Midbrain (tissue), 1 donor: ENCODE measurements at places on chromosomes 16 and 17.
A peak's percentile ranks its signal among the peaks of the same experiment; 100 is the strongest.

DNA sequence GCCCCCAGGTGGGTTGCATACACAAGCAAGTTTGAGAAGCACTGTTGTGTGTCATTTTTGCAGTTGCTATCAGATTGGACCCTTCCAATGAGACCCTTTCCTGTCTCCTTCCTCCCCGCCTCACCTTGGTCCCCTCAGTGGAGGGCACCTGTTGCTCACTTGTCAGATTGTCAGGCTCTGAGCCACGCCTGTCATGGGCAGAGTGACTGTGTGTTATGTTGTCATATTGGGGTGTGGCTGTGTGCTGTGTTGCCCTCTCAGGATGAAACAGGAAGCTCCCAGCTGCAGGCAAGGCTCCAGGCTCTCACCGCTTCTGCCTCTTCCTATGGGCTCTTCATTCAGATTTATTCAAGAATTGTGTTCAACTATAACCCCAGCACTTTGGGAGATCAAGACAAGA lies 302.9 kb downstream of the CPPED1 start:
- DNase-seq = no peak

DNA sequence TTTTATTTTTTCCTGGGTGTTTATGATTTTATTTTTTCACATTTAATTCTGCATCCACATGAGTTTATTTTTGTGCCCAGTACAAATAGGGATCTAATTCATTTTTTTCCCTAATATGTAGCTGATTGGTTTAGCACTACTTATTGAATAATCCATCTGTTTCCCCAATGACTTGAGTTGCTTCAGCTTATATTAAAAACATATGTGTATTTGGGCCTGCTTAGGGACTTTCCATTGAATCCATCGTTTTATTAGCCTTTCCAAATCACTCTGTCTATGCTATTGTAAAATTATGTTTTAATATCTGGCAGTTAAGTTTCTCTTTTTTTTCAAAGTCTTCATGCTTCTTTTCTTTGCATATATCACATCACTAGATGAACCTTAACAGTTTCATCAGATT lies 42.2 kb downstream of the WWP2 start:
- no peak for DNase-seq

GRCh38 chr17:80191865-80192661 lies 22.2 kb downstream of the CARD14 start:
- peak; percentile 28 for DNase-seq

DNA sequence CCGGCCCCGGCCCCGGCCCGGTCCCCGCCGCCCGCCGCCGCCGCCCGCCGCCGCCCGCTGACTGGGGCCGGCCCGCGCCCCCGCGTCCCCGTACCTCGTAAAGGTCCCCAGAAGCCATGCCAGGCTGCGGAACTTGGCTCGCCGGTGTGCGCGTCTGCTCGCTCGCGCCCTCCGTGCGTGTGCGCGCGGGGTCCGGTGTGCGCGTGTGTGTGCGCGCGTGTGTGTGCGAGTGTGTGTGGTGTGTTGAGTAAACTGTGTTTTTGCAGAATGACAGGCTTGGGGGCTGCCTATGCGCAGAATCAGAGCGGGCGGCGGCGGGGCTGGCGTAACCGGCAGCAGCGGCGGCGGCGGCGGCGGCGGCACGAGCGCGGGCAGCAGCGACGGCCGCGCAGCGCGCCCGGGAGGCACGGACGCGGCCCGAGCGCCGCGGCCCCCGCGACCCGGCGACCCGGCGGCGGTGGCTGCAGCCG lies 307 bp downstream of the CDYL2 start:
- DNase-seq = peak; percentile 6

DNA sequence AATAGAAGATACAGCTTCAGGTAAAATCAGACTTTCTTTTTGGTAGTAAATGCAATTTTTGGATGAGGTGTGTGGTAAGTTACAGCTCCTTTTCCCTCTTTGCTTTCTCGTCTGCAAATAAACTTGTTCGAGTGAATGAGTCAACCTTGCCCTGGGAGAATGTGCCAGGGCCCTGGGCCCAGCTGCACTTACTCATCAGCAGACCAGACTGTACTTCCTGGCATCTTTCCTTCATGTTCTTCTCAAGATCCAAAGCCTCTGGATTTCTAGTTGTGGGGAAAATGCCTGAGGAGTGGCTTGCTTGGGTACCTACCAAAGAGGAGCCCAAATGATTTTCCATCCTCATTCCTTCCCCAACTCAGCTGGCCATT lies 5.4 kb upstream of the G6PC1 start:
- DNase-seq = no peak

DNA sequence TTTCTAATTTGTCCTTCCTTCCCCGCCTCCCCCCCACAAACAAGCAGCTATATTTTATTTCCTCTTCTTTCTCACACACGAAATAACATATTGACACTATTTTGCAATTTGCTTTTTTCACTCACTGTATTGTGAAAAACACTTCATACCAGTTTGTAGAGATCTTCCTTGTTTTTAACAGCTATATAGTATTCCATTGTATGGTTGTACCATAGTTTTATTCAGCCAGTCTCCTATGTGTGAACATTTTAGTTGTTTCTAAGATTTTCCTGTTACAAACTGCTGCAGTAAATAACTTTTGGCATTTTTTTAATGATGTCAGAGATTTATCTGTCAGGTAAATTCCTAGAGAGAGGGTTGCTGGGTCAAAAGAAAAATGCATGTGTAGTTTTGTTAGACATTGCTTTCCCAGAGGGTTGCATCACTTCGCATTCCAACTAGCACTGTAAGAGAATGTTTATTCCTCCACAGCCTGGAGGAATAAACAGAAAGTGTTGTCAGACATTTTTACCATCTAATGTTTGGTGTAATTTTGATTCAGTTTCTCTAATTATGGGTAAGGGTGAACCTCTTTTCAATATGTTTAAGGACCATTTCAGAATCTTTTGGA lies 101.2 kb downstream of the MRTFB start:
- DNase-seq = no peak
